ENCODE measurements at places on chromosomes 3 and 15.
A peak's percentile ranks its signal among the peaks of the same experiment; 100 is the strongest.

GRCh38 chr3:153974614-153975013, 146.6 kb upstream of the ARHGEF26 start:
- DNase-seq: no peak

DNA sequence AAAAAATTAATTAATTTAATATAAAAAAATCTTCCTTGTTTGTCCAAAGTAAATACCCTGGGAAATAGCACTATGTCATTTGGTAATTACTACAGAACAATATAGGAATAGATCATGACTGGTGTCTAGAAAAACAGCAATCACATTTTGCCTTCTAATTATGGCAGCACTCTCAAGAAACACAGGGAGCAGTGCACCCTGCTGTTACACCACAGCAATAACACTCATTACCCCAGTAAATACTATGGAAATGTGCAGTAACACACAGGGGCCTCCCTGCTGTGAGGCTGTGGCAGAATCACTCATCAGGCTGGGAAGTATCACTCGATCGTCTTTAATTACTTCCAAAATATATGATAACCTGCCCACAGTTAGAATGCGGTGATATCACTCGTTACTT, 646.0 kb downstream of the TUSC7 start:
- peak; percentile 2 for DNase-seq

DNA sequence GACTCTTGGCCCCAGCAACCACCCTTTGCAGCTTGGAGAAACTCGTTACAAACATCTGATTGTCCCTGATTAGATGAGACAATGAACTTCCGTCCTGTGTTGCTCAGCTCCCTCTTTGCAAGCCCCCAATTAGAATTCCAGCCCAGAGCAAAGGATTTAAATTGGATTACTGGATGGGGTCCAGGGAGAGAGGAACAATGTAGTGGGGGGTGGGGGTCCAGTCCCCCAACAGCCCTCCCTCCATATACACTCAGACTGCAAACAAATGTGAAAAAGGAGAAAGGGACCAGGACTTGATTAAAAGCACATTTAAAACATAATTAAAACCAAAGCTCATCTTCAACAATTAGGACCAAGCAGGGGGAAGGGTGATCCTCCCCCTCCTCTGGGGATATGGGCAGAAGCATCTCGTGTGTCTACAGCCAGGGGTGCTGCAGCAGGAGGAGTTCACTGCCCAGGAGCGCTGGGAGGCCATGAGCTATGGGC, 71.7 kb upstream of the TMEM115 start:
- DNase-seq: no peak

- DNase-seq: peak; percentile 53
These were observed 65.4 kb downstream of the SEMA5B start for GRCh38 chr3:122962149-122962548.

- DNase-seq: no peak
These were observed 777 bp upstream of the SLC51A start for GRCh38 chr3:196215493-196216020.

DNA sequence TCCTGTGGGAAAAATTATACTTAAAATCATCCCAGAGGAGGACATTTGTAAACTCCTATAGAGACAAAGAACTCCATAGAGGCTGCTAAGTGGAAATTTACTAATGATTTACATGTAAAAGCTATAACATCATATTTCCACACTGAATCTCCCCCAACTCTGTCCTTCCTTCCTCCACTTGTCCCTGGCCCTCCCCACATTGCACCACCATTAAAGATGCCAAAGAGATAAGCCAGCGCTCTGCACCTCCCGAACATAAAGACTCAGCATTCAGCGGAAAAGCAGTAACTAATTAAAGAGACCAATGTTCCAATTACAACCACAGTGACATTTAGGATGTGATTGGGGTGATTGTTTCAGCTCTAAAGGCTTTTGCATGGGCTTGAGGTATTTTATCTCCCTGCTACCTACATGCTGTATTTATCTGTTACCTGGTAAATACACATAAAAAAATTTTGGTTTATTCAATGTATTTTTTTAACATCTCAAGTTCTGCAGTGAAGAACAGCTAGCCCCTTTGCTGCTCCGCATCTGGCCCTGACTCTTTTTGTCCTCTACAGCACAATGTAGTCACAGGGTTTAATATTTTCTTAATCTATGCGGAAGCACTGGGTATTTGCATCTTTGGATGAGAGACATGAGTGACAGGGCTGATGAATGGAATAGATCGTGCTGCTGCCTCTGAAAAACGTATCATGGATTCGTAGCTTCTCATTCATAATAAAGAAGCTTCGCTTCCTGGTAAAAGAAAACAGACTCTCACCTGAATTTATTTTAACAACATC, 35.3 kb upstream of the B3GNT5 start:
- no peak for DNase-seq

- no peak for DNase-seq
These were observed 120.3 kb upstream of the SUCLG2 start for GRCh38 chr3:67774676-67775075.

DNA sequence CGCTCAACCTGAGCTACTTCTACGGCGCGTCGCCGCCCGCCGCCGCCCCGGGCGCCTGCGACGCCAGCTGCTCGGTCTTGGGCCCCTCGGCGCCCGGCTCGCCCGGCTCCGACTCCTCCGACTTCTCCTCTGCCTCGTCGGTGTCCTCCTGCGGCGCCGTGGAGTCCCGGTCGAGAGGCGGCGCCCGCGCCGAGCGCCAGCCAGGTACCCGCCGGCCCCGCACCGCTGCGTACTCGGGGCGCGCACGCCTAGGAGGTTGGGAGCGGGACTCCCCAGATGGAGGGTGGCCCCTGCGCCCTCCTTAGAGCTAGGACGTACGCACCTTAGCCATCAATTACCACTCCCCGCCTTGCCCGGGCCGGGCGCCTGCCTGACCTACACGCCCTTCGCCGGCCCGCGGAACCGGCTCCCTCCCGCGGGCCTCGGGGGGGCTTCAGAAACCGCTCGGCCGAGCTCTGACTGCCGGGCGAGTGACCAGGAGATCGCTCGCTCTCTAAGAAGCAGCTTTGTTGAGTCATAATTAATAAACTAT, 466 bp downstream of the NFKBIZ start:
- DNase-seq: no peak

DNA sequence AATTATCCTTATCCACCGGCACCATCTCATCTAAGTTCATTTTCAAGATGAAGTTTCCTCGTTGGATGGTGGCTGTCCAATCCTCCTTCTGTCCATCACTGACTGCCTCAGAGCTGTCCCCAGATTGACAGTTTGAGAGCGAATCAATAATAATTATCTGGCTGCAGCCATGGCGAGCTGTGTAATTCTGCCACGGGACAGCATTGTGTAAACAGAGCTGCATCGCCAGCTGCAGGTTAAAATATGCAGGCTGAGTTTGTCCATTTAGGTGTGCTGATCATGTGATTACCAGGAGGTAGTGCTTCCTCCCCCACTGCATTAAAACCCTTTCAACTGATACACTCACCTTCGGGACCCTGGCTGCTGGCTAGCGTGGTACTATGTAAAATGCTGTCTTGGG, 461.9 kb upstream of the ONECUT1 start:
- DNase-seq: no peak

DNA sequence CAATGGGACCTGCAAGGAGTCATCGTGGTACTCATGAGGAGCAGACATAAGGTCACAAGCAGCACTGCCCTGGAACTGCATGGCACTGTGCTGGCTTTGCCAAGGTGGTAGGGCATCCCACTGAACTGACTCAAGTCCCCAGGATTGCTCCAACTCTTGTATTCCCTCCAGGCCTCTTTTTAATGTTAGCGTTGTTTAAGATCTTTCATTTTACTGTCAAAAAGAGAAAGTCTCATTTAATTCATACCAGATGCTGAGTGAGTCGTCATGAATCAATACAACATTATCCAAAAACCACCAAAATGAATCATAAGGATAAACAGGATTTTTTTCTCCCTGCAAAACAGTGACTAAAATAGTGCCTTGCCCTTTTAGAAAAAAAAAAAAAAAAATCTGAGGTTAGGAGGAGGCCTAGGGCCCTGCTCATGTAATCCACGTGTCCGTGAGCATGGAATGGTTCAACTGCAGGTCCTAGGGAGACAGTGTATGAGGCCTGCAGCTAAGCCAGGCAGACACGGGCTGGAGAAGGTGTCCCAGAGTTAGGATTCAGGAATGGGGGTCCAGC, 36.7 kb upstream of the BLM start:
- DNase-seq: no peak

DNA sequence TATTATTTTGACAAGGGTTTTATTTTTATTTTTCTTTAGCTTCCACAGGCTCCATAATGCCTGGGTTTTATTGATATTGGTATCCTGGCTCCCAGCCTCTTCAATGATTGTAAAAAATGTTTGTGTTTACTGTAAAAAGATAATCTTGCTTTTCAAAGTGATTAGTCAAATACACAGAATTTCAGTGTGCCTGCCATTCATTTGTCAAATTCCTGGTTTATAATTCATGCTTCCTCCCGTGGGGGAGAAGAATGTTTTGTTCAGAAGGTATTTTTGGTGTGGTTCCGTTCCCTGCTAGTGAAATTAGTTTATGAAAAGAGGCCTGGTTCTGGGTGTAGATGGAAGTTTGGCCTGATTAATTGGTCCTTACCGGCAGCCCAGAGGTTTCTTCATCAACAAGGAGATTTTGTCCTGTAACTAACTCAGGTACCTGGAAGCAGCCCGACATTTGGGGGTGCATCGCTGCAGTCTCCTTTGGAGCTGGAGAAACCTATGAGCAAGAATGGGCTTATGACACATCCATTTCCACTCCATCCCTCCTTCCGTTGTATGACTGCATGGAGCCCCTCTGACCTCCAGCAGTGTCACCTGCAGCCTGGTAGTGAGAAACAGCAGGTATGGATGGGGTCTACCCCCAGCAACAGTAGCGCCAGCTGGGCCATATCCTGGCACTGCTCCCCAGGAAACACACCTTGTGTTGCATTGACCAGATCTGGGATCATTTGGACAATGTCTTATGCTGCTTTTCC, 101.5 kb downstream of the PGPEP1L start:
- no peak for DNase-seq

GRCh38 chr3:66370179-66370578, 130.6 kb downstream of the LRIG1 start:
- no peak for DNase-seq

DNA sequence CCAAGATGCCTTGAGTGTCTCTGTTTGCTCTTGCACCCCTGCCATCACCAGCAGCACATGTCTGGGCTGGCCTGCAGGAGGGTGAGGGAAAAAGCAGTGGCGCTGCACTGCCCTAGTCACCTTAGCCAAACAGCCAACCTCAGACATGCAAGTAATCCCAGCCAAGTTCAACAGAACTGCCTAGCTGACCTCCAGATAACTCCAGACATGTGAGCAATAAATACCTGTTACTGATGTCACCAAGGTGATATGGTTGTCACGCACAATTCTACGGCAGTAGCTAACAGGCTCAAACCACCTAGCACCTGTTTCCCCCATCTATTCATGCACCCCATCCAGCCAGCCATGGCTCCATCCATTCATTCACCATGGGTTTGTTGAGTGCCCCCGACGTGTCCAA, 99.9 kb downstream of the SRGAP3 start:
- DNase-seq: no peak

DNA sequence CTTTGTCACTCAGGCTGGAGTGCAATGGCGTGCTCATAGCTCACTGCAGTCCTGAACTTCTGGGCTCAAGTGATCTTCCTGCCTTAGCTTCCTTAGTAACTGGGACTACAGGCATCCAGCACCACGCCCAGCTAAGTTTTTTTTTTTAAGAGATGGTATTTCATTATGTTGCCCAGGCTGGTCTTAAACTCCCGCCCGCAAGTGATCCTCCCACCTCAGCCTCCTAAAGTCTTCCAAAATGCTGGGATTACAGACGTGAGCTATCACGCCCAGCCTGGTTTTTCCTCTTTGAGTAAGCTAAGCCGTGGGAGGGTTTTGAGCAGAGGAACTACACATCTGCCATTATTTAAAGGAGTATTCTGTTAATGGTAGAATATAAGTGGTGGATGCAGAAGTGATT, 7.4 kb upstream of the LRRFIP2 start:
- no peak for DNase-seq

DNA sequence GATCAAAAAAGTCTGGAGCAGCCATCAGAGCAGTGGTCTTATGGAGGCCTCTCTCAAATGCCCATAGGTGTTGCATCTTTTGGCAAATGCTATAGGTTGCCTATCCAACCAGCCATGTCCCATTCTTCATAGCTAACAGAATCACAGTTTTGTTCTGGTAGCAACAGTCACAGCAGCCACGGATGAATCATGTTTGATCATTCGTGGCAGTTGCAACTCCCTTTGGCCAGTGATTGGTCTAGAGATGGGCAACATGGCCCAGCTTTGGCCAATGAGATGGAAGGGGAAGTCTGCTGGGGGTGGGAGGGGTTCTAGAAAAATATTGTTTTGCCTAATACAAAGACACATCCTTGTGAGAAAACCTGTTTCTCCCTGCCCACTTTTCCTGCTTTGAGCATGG, 50.3 kb upstream of the PPP2R3A start:
- DNase-seq: no peak

- DNase-seq: peak; percentile 35
These were observed 58.4 kb downstream of the RGMA start for GRCh38 chr15:93030430-93031102.

- no peak for DNase-seq
These were observed 75.6 kb downstream of the APBA2 start for GRCh38 chr15:28961391-28961790.

DNA sequence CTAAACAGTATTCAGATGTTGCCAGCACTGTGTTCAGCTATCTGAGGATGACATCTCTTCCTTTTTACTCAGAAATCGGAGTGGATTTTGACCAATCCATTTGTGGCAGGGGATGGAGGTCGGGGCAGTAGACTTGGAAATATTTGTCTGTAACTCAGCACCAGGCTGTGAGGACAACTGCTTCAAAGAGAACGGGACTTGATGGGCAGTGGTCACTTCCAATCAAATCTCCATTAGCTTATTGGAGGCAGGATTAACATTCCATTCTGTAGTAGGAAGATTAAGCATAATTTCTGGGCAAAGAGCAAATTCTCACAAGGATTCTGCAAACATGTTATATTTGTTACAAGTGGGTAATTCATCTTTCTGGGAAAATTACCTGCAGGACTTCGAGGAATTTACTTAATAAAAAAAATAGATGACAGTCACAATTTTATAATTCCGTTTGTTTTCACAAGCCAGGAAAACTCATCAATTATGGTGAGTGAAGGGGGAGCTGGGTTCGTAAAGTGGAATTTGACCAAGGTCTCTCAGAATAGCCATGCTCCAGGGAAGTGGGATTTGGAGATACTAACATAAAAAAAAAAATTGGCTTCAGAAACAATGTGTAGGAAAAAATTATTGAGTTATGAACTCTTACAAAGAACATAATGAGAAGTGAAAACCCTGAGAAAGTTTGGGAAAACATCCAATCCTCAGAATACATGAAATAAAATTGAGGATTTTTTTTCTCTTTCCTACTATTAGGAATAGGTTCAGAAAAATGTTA, 18.1 kb downstream of the CRABP1 start:
- DNase-seq: no peak

DNA sequence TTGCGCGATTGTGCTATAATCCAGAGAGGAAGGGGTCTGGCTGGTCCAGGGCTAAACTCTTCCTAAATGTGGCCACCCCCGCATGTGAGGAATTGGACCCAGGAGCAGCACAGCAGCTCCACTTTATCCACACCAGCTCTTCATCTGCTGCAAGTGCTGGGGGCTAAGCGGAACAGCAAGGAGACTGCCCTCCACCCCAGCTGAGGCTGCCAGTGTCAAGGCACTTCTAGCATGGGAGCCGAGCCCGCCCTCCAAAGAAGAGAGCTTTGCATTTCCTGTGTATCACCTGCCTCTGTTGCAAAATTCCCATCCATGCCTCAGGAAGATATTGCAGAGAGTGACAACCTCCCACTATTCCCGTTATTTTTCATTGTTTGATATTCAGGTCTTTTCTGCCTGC, 333.6 kb downstream of the ARRDC4 start:
- DNase-seq: no peak

- peak; percentile 37 for DNase-seq
These were observed 24.3 kb downstream of the CACNA2D3 start for GRCh38 chr3:54146506-54147239.

GRCh38 chr3:192637803-192638202, 89.5 kb downstream of the FGF12 start:
- DNase-seq: no peak

All from anterior cingulate cortex (tissue), 58 donors.